ENCODE measurements at places on chromosomes 16 and 17.

GRCh38 chr16:48086422-48086821, 69.4 kb downstream of the ABCC12 start:
- no peaks in the 10 kb centered on the region for H3K4me1 ChIP-seq
- no peak for DNase-seq
- no peaks in the 10 kb centered on the region for H3K27me3 ChIP-seq
- no peaks in the 10 kb centered on the region for H3K36me3 ChIP-seq
- no peak overlapping the region for H3K4me3 ChIP-seq

GRCh38 chr16:73062001-73062616, 14.2 kb upstream of the ZFHX3 start:
- no peak overlapping the region for H3K27ac ChIP-seq
- no peaks in the 10 kb centered on the region for H3K36me3 ChIP-seq
- H3K4me3 ChIP-seq, result peak overlapping the region; percentile 62
- H3K4me1 ChIP-seq, result peaks cover 75% of the 10 kb centered on the region
- peaks cover 83% of the 10 kb centered on the region for H3K27me3 ChIP-seq

- no peaks in the 10 kb centered on the region for H3K27me3 ChIP-seq
- H3K4me3 ChIP-seq, result no peak overlapping the region
- peak overlapping the region; percentile 91 for H3K27ac ChIP-seq
- peaks cover 27% of the 10 kb centered on the region for H3K4me1 ChIP-seq
- no peaks in the 10 kb centered on the region for H3K36me3 ChIP-seq
Observed at GRCh38 chr17:47274319-47275069, 20.9 kb downstream of the ITGB3 start.

DNA sequence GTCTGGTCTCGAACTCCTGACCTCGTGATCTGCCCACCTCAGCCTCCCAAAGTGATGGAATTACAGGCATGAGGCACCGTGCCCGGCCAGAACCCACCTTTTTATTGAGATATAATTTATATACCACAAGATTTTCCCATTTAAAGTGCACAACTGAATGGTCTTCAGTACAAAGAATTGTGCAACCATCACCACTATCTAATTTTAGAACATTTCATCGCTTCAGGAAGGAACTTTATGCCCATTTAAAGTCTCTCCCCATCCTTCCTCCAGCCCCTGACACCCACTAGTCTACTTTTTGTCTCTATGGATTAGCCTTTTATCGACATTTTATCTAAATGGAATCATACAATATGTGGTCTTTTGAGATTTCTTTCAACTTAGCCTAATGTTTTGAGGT, 25.4 kb upstream of the HELZ start:
- H3K27me3 ChIP-seq, result no peaks in the 10 kb centered on the region
- H3K4me1 ChIP-seq, result no peaks in the 10 kb centered on the region
- no peak for DNase-seq
- no peak overlapping the region for H3K4me3 ChIP-seq
- H3K36me3 ChIP-seq, result no peaks in the 10 kb centered on the region

DNA sequence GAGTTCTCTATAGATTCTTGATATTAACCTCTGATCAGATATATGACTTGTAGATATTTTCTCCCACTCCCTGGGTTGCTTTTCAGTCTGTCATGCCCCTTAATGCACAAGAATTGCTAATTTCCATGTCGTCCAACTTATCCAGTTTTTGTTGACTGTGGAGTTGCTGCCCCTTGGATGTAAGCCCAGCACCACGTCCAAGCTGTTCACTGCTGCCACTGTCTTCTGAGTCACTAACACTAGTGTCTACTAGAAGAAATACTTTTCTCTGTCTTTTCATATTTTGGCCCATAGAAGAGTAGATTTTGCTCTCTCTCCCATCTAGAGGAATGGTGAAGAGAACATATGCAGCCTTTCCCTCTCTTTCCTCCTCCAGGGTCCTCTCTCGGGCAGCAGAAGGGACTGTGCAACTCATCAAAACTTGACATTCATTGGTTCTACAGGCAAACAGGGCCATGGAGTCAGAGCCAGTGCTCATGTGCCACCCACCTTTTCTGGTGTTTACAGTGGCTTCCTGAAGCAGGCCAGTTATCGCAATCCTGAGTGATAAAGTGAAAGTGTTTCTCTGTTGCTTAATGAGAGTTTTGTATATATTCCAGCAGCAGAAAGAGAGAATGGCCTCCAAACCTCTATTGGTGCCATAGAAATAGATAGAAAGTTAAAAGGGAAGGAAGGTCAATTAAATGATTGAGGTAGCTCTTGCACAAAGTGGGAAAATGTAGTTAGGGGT, 22.6 kb upstream of the PMP22 start:
- DNase-seq, result no peak
- no peaks in the 10 kb centered on the region for H3K27me3 ChIP-seq
- no peak overlapping the region for H3K27ac ChIP-seq
- no peak overlapping the region for H3K4me3 ChIP-seq
- H3K36me3 ChIP-seq, result no peaks in the 10 kb centered on the region
- no peaks in the 10 kb centered on the region for H3K4me1 ChIP-seq

- no peak within 1 kb of the TSS for H3K27ac ChIP-seq
- H3K4me1 ChIP-seq, result no peaks in the 10 kb centered on the region
- peaks cover 69% of the 10 kb centered on the region for H3K27me3 ChIP-seq
Observed at GRCh38 chr17:6995500-6996255, at the start of gene ALOX12. ALOX12 (plus strand) TSS chr17:6996049; CDS start chr17:6996118, 69 bp downstream.

GRCh38 chr16:51383909-51384308, 232.8 kb upstream of the SALL1 start:
- no peaks in the 10 kb centered on the region for H3K36me3 ChIP-seq
- H3K4me1 ChIP-seq, result peaks cover 27% of the 10 kb centered on the region

- H3K36me3 ChIP-seq, result peaks cover 19% of the 10 kb centered on the region
- no peak for DNase-seq
- no peaks in the 10 kb centered on the region for H3K27me3 ChIP-seq
- no peaks in the 10 kb centered on the region for H3K4me1 ChIP-seq
Observed at GRCh38 chr17:36505171-36505570, 18.7 kb downstream of the ZNHIT3 start.

DNA sequence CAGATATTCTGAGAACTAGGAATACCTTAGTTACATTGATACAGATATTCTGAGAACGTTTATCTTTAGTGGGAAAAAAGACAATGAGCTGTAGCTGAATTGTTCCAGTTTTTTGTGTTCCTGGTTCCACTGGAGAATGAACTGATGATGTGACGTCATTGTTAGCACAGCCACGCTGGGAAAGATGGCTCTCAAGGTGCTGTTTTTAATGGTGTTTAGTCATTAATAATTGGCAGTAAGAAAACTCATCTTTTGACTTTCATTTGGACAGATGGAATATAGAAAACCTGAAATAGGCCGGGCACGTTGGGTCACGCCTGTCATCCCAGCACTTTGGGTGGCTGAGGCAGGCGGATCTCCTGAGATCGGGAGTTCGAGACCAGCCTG, 10.4 kb downstream of the FOXK2 start:
- H3K27me3 ChIP-seq, result no peaks in the 10 kb centered on the region
- no peak overlapping the region for H3K27ac ChIP-seq
- DNase-seq, result no peak
- H3K36me3 ChIP-seq, result no peaks in the 10 kb centered on the region
- no peak overlapping the region for H3K4me3 ChIP-seq

DNA sequence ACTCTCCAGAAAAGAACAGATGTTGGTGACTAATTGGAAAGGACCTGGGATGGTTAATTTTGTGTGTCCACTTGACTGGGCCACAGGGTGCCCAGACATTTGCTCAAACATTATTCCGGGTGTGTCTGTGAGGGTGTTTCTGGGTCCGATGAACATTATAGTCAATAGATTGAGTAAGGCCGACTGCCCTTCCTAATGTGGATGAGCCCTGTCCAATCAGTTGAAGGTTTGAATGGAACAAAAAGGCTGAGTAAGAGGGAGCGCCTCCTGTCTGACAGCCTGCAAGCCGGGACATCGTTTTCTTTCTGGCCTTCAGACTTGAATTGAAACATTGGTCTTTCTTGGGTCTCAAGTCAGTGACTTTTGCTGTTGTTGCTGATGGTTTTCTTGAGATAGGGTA, 22.8 kb upstream of the ITPRIPL2 start:
- peaks cover 4% of the 10 kb centered on the region for H3K27me3 ChIP-seq
- no peaks in the 10 kb centered on the region for H3K36me3 ChIP-seq
- H3K4me3 ChIP-seq, result no peak overlapping the region
- no peak overlapping the region for H3K27ac ChIP-seq
- no peaks in the 10 kb centered on the region for H3K4me1 ChIP-seq

DNA sequence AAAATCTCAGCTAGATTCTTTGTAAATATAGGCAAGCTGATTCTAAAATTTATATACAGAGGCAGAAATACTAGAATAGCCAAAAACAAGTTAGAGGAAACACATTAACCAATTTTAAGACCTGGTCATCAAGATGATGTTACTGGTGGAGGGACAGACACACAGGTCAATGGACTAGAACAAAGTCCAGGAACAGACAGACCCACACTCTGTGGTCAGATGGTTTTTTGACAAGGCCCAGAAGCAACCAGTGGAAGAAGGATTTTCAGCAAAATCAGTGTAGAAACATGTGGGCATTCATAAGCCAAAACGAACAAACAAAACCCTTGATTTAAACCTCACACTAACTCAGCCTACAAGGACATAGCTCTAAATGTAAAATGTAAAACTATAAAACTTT, 99.7 kb upstream of the METRNL start:
- H3K4me3 ChIP-seq, result no peak overlapping the region
- H3K27me3 ChIP-seq, result no peaks in the 10 kb centered on the region
- 0 out of 2 replicates have a peak, but pooled peaks cover 5% of the 10 kb centered on the region for H3K4me1 ChIP-seq
- no peak overlapping the region for H3K27ac ChIP-seq
- no peak for DNase-seq
- H3K36me3 ChIP-seq, result no peaks in the 10 kb centered on the region

DNA sequence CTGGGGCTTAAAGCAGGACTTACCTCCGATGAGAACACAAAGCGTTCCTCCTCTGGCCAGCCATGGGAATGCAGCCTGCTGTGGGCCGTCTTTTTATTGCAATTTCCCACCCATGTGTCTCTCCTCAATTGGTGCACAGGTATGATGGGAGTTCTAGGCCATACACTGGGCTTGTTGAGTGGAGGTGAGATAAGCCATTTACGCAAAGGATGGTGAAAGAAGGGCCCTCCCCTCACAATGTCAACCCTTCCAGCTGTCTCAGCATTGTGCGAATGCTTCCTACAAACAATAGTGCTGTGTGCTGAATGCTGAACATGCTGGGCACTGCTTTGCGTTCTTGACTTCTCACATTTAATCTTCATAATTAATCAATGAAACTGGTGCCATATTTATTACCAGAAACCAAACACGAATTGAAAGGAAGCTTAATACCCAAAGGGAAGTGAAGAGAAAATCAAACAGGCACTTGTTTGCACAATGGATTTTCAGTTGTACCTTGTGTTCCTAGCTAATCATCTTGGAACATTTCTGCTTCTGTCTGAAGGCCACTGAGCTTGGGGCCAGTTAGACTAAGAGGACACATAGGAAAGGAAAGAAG, at the start of gene GP2:
TSS of gene GP2 (minus strand) at position 70 of the 598 bp plus-strand sequence. CDS start 1,082 bp downstream, outside the sequence.
- H3K27me3 ChIP-seq, result no peaks in the 10 kb centered on the region
- H3K4me1 ChIP-seq, result no peaks in the 10 kb centered on the region
- no peak within 1 kb of the TSS for H3K4me3 ChIP-seq
- DNase-seq, result peak; percentile 48
- H3K27ac ChIP-seq, result no peak within 1 kb of the TSS

DNA sequence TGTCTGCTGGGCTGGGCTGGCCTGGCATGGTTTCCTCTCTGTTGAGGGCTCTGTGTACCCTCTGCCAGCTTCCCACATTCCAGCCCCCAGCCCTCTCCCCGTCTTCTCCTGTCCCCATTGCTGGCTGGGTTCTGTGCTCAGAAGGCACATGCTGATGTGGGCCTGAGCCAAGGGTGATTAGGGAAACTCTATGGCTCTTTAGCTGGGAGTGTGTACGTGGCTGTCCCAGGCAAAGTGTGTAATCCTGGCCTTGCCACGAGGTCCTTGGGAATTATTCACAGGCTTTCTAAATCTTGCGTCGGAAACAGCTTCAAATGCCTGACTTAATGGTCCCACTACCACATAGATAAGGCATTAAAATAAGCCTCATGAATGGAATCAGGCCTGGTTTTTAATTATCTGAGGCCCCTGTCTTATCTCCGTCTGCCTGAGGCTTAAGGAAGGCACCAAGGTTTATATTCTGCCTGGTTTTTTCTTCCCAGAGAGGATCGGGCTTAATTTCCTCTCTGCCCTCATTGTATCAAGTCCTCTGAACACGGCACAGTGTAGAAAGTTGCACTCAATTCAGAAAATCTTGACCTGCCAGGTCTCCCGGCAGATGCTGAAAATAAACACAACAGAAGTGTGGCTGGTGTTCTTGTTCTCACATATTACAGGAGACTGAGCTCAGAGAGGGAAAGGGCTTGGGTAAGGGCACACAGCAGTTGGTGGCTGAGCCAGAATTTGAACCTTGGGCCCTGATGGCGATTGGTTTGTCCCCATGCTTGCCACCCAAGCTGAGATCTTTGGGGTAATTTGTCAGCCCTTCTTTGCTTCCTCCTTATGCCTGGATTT, 52.9 kb upstream of the LGALS9 start:
- H3K4me1 ChIP-seq, result peaks cover 36% of the 10 kb centered on the region
- no peaks in the 10 kb centered on the region for H3K27me3 ChIP-seq
- no peak for DNase-seq
- no peak overlapping the region for H3K27ac ChIP-seq

GRCh38 chr17:76134911-76135809, 5.9 kb downstream of the FOXJ1 start:
- H3K27ac ChIP-seq, result peak overlapping the region; percentile 93
- H3K4me1 ChIP-seq, result peaks cover 86% of the 10 kb centered on the region
- peak overlapping the region; percentile 85 for H3K4me3 ChIP-seq
- H3K36me3 ChIP-seq, result no peaks in the 10 kb centered on the region
- DNase-seq, result peak; percentile 93

DNA sequence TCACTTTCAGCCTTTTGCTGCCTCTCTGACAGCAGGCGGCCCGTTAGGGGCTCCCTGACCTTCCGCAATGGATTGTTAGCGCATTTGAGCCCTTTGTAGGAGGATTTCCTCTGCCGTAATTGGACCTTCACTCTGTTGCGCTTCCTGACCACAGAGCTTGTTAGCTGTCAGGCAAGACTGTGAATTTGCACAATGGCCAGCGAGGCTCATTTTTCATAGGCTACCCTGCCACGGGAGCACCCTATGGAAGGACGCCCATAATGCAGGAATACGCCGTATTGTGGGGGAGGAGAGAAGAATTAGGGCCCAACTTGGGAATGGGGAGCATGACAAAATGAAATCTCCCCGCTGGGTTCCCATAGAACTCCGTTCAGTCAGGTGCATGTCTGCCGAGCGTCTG, 205.2 kb upstream of the NLRP1 start:
- DNase-seq, result no peak
- no peak overlapping the region for H3K4me3 ChIP-seq
- H3K27ac ChIP-seq, result no peak overlapping the region

GRCh38 chr17:51032850-51033249, 87.8 kb downstream of the SPAG9 start:
- H3K27ac ChIP-seq, result no peak overlapping the region
- H3K4me1 ChIP-seq, result no peaks in the 10 kb centered on the region
- no peak for DNase-seq
- H3K27me3 ChIP-seq, result no peaks in the 10 kb centered on the region
- H3K4me3 ChIP-seq, result no peak overlapping the region

Data from GM23338 (cell line).